ENCODE measurements at places on chromosomes 5 and 9.

- no peak for DNase-seq
Measured at GRCh38 chr5:68460147-68460798, 244.7 kb downstream of the PIK3R1 start.

DNA sequence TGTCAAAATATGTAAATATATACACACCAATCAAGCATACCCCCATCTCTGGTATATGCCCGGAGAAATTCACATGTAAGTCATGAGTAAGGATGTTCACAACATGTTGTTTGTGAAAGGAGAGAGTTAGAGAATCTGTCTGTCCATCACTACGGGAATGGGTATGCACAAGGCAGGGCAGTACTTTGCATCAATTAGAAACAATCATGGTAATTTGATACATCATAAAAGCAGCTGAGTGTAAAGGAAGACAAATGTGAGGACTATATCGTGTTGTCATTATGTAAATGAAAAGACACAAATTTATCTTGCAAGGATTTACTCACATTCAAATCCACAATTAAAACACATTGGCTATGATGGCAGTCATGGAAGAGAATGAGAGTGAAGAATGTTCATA, 146.7 kb downstream of the SV2C start:
- DNase-seq: no peak

GRCh38 chr5:106584268-106584667, 1086.5 kb downstream of the EFNA5 start:
- no peak for DNase-seq

- DNase-seq: no peak
Measured at GRCh38 chr5:180720486-180720885, 19.4 kb downstream of the OR2Y1 start.

GRCh38 chr5:139743001-139743771, 52.4 kb upstream of the PSD2 start:
- no peak for DNase-seq

- no peak for DNase-seq
Measured at GRCh38 chr9:81824802-81825730, 103.2 kb upstream of the SPATA31D4 start.

DNA sequence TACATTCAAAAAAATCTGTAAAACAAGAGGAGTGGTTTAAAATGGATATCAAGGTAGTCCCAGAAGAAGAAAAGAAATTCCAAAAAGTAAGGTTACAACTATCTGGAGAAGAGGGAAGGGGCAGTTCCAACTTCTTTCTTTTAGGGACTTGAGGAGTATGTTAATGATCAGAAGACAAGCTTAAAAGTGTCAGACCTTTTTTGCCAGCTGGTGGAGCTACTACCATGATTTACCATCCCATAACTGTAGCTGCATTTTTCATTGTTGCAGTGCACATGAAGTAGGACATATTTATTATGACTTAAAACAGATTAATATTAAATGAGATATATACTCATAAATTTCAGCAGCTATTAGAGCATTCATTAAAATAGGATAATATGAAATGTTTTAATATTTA, 158.5 kb upstream of the RGS7BP start:
- no peak for DNase-seq

- DNase-seq: no peak
Measured at GRCh38 chr9:82134010-82134409, 145.4 kb downstream of the SPATA31D1 start.

DNA sequence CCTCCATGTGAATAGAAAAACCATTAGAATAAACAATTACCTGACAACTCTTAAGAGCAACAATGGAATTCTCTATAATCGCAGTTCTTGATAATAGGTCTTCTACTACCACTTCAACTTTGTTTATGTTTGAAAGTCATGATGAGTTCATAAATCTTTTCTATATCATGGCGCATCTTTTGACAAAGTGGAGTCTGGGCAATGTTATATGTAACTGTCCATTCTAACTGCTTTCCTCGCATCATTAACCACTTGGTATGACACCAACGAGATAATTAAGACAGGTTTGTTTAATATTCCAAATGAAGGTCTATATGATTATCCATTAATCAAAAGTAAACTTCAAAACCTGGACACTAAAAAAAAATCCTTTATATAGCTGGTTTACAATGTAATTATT, 272.0 kb downstream of the DENND1A start:
- no peak for DNase-seq

GRCh38 chr9:81393985-81394811, 295.1 kb downstream of the TLE1 start:
- DNase-seq: no peak

DNA sequence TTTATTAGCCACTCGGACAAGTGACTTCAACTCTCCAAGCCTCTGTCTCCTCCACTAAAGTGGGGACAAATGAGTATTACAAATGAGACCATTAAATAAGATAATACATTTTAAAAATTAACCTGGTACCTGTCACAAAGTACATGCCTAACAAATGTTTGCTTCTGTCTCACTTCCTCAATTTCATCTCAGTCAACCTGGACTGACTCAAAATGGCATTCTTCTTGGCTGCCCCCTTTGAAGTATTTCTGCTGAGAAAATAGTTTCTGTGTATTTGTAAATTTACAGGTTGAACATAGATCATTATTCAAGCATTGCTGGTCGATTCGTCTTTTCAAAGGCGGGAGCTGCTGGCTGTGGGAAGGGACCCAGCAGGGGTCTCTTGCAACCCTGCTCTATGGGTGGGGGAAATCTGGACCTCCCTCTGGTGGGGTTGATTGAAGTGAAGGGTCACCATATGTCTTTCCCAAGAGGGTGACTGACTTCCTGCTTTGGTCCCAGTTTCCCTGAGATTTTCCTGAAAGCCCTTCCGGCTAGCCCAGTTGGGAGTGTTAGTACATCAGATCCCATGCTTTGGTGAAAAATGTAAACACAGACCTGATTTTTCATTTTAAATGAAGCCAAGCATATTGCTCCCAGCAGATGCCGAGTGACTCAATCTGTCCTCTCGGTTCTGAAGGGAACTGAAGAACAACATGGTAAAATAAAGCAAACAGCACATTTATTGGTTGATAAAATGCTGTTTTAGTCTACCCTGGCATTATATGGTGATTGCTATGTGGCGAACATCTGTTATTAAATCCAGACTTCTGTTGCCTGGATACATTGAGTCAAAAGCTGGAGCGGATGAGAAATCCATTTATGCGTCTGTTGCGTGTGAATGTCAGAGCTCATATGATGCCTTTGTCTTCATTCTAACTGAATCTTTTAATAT, 73.0 kb downstream of the KCNIP1 start:
- no peak for DNase-seq

GRCh38 chr9:96317335-96317980, 15.5 kb upstream of the HSD17B3 start:
- DNase-seq: no peak

DNA sequence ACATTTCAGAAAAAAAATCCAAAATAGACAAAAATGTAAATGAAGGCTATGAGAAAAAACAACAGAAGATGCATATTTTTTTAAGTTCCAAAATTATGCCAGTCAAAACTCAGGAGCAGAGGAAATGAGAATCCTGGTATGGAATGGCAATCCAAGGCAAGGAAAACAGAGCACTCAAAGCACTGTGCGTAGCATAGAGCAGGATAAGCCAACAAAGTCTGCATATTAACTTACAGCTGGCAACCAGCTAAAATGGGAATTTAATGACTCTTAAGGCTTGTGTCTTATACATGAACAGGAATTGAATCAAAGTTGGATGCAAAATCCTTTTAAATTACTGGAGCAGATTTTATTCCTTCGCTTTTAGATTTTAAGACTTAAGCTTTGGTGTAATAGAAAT, 203.5 kb upstream of the DAPK1 start:
- DNase-seq: no peak

- no peak for DNase-seq
Measured at GRCh38 chr5:35644543-35644942, 26.9 kb downstream of the SPEF2 start.

DNA sequence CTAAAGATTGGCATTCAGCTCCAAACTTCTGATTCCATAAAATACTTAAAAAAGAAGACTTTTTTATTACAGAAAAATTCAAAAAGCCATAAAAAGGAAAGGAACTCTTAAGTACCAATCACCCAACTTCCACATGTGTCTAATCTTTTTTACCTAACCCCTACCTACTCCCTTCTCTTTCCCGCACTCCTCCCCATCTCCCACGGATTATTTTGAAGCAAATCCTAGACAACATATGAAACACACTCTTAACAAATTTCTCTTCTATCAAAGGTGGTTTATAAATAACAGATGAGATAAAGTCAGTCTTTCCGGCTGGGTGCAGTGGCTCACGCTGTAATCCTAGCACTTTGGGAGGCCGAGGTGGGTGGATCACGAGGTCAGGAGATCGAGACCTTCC, 5.9 kb upstream of the DENND4C start:
- DNase-seq: no peak

DNA sequence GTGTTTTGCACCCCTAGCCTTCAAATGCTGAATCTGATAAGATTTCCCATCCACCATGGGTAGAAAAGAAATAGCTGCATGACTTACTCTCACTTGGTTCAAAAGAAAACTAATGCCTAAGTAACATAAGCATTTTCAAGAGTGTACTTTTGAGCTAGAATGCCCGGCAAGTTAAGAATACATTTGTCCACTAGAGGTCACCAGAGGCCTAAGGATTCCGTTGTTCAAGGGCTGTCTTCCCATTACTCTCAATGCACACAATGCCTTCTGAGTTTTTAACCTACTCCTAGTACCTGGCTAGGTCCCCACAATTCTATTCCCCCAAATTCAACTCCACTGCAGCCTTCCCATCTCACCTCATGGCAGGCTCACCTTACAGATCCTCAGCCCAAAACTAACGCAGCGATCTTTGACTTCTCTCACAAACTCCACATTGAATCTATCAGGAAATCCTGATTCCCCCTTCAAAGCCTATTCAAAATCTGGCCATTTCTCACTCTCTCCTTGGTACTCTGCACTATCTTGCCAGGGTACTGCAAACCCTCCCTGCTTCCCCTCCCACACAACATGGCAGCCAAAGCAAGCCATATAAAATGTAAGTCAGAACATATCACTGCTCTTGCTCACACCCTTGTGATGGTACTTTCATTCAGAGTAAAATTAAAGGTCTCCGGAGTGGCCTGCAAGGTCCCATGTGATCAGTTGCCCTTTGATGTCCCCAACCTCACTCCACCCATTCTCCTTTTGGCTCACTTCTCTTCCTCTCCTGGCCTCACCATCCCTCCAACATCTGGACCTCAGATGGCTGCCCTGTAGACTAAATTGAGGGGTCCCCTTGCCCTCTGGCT, 13.4 kb downstream of the OXCT1 start:
- DNase-seq: peak; percentile 31

DNA sequence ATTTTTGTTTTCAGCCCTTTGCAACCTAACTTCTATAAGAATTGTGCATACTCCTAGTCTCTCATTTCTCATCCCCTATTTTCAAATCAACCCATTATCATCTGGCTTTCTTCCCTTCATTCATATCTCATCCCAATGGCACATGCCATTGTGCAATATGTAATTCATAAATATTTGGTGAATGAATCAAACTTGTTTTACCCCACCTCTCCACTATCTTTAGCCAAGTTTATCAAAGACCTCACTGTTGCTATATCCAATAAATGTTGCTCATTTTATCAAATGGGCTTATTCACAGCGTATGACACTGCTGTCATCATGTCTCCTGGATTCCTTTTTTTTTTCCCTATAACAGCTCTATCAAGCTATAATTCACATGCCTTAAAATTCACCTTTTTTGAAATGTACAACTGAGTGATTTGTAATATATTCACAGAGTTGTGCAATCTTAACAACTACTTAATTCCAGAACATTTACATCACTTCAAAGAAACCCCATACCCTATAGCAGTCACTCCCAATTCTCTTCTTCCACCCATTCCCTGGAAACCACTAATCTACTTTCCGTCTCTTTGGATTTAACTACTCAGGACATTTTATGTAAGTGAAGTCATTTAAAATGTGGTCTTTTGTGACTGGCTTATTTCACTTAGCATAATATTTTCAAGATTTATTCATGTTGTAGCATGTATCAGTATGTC, 214.4 kb upstream of the PAPPA start:
- no peak for DNase-seq

DNA sequence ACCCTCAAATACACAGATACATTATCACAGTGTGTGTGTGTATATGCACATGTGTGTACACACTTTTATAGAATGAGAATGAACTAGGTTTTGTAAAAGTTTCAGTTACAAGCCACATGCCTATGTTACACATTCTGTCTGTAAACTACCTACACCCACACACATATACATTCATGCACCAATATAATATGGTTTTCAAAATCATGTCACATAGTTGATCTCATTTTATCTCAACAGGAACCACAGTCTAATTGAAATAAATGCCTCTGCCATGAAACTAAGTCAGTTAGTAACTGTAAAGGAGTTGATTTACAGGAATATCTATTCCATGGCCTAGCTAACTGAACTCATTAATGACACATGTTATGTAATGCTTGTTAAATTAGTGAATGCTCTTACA, 646.6 kb downstream of the PDE4D start:
- no peak for DNase-seq

- no peak for DNase-seq
Measured at GRCh38 chr9:107175816-107176435, 107.2 kb upstream of the RAD23B start.

DNA sequence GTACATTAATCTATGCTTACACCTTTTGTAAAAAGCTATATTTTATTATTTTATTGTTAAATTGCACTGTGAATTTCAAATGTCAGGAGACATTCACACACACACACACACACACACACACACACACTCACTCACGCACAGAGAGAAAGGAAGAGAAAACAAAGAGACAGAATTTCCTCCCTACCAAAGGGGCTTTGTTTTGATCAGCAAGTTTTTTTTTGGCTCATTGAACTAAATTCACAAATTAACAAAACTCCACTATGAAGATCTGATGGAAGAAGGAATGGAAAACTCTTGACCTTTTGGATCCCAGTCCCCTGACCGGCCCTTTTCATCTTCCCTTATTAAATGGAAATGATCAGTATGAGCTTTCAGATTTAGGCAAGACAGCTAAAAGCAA, 161.2 kb downstream of the PDE4D start:
- DNase-seq: no peak

GRCh38 chr5:76408104-76408654, 5.1 kb downstream of the IQGAP2 start:
- no peak for DNase-seq

DNA sequence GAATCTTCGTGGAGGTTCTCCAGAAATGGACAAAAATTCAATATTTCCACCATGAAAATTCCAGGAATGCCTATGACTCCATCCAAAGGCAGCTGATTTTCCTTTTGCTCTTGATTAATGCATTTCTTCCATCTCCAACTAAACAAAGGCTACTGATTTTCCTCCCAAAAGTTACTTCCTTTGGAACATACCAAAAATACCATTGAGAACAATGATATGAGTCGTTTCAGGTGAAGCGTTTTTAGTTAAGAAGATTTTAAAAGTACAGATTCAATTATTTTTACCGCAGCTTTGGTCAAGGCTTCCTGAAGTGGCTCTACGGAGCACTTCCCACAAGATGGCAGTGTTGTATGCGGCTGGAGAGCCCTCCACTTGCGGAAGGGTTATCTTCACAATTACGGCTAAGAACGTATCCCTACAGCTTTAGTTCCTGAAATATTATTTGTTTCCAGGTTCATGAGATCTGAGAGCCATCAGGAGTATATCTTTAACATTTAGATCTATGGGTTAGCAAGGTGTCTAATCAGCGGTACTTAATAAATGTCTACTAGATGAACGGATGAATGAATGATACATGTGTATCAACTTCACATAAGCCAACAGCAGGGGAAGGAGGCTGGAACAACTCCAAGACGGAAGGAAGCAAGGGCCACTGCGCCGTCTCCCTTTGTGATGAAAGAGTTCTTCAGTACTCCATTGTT, 35.9 kb upstream of the ARSB start:
- no peak for DNase-seq

- DNase-seq: no peak
Measured at GRCh38 chr9:97933297-97933998, 4.5 kb downstream of the HEMGN start.

- no peak for DNase-seq
Measured at GRCh38 chr9:138117101-138117750, 239.6 kb downstream of the CACNA1B start.

Measured in NCI-H1436 treated with DMSO at 0.1 percent for 48 hours (cell line).